Stomach (tissue), 19 donors: ENCODE measurements at places on chromosomes 5 and 9. TPM values are rescaled to one million over a fixed set of nuclear protein-coding genes. Genes with fewer than 3 reads are reported as not detected.

Gene GABRA1
- 0.92 TPM for total RNA-seq

GRCh38 chr9:117704597-117704996 is 394 bp downstream of the TLR4 start:
- no peaks in the 10 kb centered on the region for H3K27me3 ChIP-seq
- H3K27ac ChIP-seq, result peak overlapping the region; percentile 78
- H3K4me1 ChIP-seq, result peaks cover 14% of the 10 kb centered on the region
- no peak for DNase-seq

Gene SCGB3A1
- total RNA-seq, result not detected

- H3K27ac ChIP-seq, result no peak overlapping the region
- no peak overlapping the region for H3K4me3 ChIP-seq
- no peaks in the 10 kb centered on the region for H3K36me3 ChIP-seq
- peaks cover 11% of the 10 kb centered on the region for H3K4me1 ChIP-seq
- H3K27me3 ChIP-seq, result no peaks in the 10 kb centered on the region
Observed at GRCh38 chr5:51734677-51735076, 351.4 kb downstream of the ISL1 start.

Gene CMBL
- 15.1 TPM for total RNA-seq

Gene KIF12
- total RNA-seq, result 3.9 TPM

DNA sequence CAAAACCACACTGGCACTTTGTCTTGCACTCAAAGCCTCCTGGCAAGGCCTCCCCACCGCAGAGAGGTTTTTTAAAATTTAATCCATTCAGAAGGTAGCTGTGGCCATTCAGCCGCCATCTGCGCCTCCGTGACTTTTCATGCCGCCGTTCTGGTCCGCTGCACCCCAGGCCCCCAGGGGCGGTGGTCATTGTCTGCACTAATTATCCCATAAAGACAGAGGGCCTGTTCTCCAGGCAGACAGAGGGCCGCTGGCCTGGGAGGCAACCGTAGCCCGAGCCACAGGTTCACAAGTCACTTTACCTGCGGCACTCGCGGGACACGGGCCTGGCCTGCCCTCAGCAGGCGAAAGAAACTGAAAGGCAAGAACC is 49.4 kb downstream of the EXD3 start:
- no peak overlapping the region for H3K27ac ChIP-seq
- no peak overlapping the region for H3K4me3 ChIP-seq
- H3K27me3 ChIP-seq, result no peaks in the 10 kb centered on the region
- H3K4me1 ChIP-seq, result peaks cover 15% of the 10 kb centered on the region
- no peak for DNase-seq

GRCh38 chr9:93013856-93014582 is 44.5 kb upstream of the SUSD3 start:
- H3K4me1 ChIP-seq, result no peaks in the 10 kb centered on the region
- no peaks in the 10 kb centered on the region for H3K36me3 ChIP-seq

- peak overlapping the region; percentile 98 for H3K27ac ChIP-seq
- H3K4me3 ChIP-seq, result peak overlapping the region; percentile 91
- H3K27me3 ChIP-seq, result no peaks in the 10 kb centered on the region
- DNase-seq, result peak; percentile 79
- peaks cover 65% of the 10 kb centered on the region for H3K4me1 ChIP-seq
Observed at GRCh38 chr5:138032028-138032571, 779 bp downstream of the FAM13B start.

- H3K27ac ChIP-seq, result peak overlapping the region; percentile 98
- H3K27me3 ChIP-seq, result no peaks in the 10 kb centered on the region
- no peak for DNase-seq
- no peaks in the 10 kb centered on the region for H3K36me3 ChIP-seq
- peaks cover 45% of the 10 kb centered on the region for H3K4me1 ChIP-seq
Observed at GRCh38 chr5:176447591-176447977, 601 bp upstream of the FAF2 start.

DNA sequence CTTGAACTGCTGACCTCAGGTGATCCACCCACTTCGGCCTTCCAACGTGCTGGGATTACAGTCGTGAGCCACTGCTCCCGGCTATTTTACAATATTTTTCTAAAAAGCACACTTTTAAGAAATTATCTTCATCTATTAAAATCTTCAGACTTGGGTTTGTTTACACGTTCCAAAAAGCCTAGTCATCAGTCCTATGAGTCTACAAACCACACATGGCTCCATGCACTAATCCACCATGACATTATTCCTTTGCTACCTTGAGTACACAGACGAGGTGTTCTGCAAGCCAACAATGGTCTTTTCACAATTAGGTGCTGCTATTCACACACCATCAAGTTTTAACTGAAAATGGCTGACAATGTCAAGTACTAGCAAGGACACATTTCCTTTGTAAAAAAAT is 41.0 kb downstream of the TRPM6 start:
- H3K4me1 ChIP-seq, result no peaks in the 10 kb centered on the region
- H3K36me3 ChIP-seq, result no peaks in the 10 kb centered on the region
- DNase-seq, result no peak
- no peak overlapping the region for H3K27ac ChIP-seq
- no peak overlapping the region for H3K4me3 ChIP-seq

DNA sequence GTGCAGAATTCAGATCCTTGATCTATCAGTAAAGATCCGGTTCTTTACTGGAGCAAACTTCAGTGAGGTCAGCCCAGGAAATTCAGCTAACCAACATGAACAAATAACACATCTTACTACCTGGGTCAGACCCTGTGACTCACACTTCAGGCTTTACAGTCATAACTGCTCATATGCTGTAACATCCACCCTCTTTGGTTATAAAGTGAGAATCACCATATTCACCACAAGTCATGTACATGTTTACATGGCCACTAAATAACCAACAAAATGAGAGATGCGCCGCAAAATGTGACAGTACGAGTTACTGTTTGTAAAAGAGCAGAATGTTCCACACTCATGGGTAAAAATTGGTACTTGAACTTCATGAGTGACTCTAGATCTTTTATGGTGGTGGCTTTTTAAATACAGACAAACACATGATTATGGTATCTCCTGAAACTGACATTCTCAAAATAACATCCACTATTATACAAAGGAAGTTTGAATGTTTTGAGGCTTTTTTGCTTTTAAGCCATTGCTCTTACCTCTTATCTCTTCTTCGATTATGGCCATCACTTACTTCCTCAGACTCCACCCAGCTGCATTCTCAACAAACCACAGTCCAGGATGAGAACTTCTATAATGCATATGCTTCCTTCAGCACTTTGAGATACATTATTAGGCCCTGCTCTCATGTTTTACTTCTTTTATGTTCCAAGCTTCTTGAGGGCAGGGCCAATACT is 516.6 kb downstream of the RAB3C start:
- H3K36me3 ChIP-seq, result no peaks in the 10 kb centered on the region
- peaks cover 26% of the 10 kb centered on the region for H3K4me1 ChIP-seq
- H3K27me3 ChIP-seq, result no peaks in the 10 kb centered on the region
- H3K4me3 ChIP-seq, result no peak overlapping the region
